ENCODE measurements at places on chromosomes 11 and 22.

- DNase-seq: peak; percentile 49
These were observed 369 bp downstream of the DGCR8 start for GRCh38 chr22:20080445-20080775.

GRCh38 chr11:84922212-84922805, 704.8 kb downstream of the DLG2 start:
- DNase-seq: no peak

DNA sequence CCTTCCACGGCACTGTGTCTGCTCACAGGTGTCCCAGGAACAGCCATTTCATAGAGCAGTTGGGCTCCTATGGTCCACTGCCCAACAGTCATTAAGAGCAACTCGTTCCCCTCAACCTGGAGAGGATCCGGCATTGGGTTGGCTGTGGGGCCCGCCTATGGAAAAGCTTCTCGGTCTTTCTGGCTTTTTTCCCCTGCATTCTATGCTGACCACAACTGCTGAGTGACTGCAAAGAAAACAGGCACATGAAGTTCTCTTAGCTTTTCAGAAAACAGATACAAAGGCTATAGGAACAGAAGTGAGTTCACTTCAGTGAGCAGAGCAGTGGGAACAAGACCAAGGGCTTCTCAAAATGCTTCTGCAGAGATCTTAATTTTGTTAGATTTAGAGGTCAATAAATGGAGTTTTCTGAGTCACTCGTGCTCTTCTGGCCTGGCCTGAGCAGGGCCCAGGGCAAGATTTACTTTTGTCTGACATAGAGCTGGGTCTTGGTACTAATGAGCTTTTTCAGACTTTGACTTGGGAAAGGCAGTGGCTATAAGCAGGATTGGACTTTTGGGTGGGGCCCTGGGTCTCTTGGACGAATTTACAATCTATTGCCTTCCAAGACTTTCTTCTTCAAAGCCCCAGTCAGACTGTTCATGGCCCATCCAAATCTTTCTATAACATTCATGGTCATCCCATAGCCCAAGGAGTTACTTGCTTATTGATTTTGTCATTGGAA, 13.6 kb upstream of the APOL5 start:
- no peak for DNase-seq

GRCh38 chr11:44221456-44221855, 88.5 kb downstream of the ALX4 start:
- no peak for DNase-seq

DNA sequence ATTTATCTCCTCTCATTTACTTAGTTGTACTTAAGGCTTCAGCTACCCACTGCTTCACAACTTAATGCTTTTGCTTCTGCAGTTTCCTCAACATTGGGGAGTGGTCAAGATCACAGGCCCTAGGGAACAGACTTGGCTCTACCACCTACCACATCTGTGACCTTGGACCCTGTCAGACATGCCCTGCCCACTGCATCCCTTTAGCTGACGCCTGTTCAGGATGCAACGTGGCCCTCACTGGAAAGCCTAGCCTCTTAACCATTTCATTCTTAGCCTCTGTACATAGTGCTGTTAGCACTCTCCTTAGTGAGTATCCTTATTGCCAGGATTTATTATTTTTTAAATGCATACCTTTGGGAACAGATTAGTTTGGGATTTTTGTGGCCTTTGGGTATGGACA, 34.4 kb downstream of the TNRC6B start:
- no peak for DNase-seq

Data from putamen (tissue), 1 donor.